ENCODE measurements at places on chromosomes 2 and 18. TPM values are rescaled to one million over a fixed set of nuclear protein-coding genes. Genes with fewer than 3 reads are reported as not detected.

Gene SCG2
- 0.39 TPM for total RNA-seq

Gene GNAL
- total RNA-seq: 19.4 TPM

DNA sequence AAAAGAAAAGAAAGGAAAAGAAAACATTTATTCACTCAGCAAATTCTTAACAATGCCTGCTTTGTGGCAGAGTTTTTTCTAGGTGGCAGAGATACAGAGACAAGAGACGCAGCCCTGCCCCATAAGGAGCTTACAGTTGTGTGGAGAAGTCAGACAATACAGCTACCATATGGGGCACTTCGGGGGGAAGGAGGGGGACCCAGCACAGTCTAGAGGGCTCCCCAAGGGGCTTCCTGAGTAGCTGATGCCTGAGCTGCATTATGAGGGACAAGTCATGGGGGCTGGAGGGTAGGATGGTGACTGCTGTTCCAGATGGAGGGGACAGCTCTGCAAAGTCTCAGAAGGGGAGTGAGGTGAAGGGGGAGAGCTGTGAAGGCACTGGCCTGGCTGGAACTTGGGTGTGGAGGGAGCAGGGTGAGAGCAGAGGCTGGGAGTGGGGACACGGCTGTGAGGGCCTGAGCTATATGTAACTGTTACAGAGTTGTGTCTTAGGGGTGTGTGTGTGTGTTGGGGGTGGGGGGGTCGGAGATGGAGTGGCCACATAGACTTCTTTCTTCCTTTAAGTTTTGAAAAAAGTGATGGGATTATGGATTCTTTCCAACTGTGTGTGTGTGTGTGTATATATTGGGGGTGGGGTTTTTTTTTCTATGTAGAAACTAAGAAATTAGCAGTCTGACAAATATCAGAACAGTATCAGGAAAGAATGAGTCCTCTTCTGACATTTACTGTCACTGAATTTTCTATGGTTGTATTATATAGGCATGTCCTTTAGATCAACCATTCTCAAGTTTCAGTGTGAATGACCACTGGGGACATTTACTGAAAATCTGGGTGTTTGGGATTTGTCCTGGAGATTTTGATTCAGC, 66.0 kb upstream of the HAAO start:
- DNase-seq: no peak

DNA sequence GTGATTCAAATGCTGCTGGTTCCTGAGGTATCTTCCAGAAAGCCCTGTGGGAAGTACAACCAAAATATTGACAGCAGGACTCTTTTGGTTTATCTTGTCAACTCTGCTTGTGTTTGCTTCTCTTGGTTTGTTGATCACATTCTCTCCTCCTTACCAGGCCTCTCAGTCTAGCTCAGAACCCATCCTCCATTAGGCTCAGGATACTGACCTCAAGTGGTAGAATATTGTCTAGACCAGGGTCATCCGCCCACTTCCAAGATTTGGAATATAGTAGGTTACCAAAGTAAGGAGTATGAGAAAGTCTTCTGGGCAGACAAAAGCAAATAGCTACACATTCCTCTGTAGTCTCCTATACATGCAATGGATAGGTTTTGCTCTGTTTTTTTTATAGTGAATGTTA, 56.6 kb downstream of the XIRP2 start:
- DNase-seq: no peak

- peak; percentile 82 for DNase-seq
These were observed 1.2 kb downstream of the YPEL5 start for GRCh38 chr2:30147715-30148610.

DNA sequence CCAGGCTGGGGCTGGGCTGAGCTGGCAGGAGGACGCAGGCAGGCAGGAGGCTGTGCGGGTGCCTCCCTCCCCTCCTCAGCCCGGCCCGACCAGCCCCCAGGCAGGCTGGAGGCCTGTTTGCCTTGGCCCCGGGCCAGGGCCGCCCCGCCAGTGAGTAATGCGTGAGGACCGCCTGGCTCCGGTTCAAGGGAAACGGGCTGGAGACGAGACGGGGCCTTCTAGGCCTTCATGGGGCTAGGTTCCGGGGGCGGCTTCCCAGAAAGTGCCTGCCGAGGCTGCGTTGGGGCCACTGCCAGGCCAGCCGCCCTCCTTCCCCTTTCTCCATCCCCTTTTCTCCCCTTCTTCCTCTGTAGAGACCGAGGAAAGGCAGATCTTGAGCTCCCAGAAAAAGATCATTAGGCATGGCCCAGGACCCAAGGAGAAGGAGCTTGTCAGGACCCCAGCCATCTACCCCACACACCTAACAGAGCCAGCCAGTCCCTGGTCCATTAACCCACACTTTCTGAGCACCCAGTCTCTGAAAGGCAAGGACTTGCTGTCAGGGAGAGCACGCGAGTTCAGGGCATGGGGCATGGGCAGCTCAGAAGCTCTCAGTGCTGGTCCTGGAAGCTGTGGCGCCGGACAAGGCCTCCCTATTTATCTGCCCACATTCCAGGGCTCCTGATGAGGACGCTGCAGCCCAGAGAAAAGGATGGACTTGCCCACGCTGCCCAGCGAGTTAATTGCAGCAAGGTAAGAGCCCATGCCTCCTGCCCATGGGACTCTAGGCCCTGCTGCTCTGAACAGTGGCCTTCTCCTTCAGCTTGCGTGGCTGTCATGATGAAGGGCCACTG, 48.5 kb downstream of the SMAD7 start:
- DNase-seq: peak; percentile 95

DNA sequence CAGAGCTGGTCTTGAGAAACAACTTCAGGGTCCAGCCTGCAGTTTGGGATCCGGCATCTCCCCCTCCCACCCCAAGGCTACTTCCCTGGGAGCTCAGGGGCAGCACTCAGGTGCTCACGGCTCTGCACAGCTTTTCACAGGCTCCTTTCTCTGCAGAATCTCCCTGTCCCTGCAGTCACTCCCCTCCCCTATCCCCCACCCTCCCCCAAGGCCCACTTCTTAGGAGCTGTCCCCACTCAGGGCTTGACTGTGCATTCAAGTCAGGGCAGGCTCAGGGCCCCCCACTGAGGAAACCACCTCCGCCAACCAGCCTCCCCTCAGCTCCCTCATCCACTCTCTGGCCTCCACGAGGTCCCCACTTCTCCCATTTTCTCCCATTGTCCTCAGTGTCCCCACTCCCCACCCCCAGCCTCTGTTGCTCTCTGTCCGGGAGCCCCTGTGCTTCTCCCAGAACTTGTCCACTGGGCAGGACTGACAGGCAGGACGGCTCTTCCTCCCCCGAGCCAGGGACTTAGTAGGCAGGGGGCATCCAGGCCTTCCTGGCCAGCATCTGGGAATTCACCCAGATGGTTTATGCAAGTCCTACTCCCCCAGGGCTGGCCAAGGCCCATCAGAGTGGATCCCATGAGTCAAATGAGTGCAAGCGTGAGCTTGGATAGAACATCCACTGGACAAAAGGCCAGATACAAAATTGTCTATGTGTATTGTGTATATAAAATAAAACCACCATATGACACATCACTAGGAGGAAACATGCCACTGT, 7.6 kb downstream of the NMUR1 start:
- DNase-seq: no peak
